SK-N-SH (cell line): ENCODE measurements at places on chromosomes 1 and 21.
A peak's percentile ranks its signal among the peaks of the same experiment; 100 is the strongest.

GRCh38 chr1:237613984-237614383 is 276.7 kb downstream of the ZP4 start:
- no peak for DNase-seq

- DNase-seq = peak; percentile 64
These were observed 28.4 kb downstream of the WDR4 start for GRCh38 chr21:42850866-42851391.

DNA sequence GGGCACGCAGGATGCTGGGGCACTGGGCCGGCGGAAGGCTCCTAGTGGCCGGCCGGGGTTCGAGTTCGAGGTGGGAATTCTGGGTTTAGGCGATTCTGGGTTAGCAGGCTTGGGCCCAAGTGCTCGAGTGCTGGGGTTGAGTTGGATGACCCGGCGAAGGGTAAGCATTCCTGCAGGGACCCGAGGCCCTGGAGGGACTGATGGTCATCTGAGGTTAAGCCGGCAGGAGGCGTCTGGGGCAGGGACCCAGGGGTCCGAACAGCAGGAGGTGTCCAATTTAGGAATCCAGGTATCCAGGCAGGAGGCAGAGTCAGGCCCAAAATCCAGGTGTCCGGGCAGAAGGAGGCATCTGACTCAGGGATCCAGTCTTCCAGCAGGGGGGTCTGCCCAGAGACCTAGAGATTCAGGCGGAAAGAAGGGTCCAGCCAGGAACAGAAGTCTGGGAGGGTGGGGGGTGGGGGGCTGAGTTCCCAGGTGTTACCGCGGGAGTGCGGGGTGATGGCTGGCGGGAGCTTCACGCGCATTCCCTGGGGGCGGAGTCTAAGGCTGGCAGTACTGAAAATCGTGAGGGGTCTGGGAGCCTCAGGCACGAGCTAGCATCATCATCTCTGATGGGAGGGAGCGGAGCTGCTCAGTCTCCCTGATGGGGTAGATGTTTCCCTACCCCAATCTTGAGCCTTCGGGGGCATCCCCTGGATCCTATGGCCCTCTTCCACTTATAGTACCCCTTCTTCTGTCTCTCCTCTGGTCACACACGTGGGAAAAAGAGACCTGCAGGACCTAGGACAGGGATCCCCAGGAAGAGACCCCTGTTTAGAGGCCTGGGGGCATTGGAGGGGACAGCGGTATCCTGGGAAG is 585 bp downstream of the GPR3 start:
- peak; percentile 72 for DNase-seq

- DNase-seq = peak; percentile 58
These were observed 3.3 kb upstream of the TMEM240 start for GRCh38 chr1:1543706-1544099.

- DNase-seq = no peak
These were observed 18.9 kb downstream of the PTPRU start for GRCh38 chr1:29255134-29255666.

GRCh38 chr21:42818328-42818749 is 61.0 kb downstream of the WDR4 start:
- DNase-seq = peak; percentile 58

GRCh38 chr1:1049318-1050165 is 24.6 kb downstream of the RNF223 start:
- no peak for DNase-seq

DNA sequence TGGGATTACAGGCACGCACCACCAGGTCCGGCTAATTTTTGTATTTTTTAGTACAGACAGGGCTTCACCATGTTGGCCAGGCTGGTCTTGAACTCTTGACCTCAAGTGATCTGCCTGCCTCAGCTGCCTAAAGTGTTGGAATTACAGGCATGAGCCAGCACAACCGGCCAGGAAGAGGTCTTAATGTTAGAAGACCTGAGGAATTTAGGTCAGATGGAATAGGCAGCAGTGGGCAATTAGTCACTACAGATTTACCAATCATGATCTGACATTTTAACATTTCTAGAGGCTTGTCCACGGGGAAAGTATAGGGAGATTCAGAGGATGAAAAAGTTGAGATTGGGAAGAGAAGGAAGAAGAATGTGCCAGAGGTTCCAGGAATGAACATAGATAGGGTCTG is 8.9 kb upstream of the APP start:
- DNase-seq = no peak

DNA sequence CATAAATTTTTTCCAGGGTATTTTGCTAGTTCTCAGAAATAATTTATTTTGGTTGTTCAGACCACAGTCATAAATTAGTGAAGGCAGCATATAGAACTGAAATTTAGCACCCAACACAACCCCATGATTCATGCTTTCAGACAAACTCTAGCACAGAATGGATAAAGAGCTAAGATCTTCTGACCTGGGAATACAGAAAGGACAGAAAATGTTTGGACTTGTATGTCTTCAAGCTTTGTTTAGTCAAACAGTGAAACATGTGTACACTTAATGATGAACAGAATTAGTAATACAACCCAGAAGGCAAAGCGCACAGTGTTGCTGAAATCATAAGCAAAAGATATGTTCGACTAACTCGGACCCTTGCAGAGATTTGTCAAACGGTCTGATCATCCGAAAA is 205.6 kb downstream of the APP start:
- DNase-seq = no peak

DNA sequence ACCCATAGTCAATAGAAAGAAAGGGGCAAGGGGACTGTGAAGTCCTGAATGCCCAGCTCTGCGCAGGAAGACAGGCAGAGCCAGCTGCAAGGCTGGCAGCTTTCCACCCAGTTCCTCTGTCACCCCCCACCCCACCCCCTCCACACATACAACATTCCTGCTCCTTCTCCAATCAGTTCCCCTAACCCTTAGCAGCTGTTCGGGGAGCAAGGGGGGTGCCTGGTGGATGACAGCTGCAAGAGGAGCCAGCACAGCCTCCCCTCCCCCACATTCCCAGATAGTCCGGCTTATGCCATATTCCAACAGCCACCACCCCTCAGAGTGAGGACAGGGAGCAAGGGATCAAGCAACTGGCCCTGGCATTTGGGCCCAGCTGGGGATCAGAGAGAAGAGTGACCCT is 9.7 kb downstream of the ARHGEF2 start:
- DNase-seq = peak; percentile 37

DNA sequence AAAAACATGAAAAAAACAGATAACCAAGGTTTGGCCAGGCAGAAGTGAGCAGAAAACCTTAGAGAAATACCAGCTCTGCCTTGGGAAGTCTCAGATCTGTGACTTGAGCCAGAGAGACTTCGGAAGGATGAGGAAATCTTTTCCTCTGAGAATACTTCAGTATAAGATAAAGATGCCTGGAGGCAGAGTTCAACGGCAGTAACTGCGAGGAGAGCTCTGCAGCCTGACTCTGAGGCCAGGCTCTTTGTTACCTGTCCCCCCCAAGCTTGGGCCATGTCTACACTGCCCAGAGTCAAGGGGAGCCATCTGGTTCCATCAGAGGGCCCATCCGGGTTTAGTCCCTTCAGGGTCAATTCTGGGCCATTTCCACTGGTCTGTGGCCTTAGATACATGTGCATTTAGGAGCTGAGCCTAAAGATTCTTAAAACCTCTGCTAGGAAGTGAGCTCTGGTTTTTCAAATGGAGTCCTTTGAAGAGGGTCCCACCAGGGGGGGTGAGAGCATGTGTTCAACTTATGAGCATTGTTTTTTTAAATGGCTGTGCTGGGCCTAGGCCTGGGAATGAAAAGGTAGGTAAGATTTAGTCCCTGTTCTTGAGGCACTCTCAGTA is 8.7 kb downstream of the KIRREL1 start:
- no peak for DNase-seq

DNA sequence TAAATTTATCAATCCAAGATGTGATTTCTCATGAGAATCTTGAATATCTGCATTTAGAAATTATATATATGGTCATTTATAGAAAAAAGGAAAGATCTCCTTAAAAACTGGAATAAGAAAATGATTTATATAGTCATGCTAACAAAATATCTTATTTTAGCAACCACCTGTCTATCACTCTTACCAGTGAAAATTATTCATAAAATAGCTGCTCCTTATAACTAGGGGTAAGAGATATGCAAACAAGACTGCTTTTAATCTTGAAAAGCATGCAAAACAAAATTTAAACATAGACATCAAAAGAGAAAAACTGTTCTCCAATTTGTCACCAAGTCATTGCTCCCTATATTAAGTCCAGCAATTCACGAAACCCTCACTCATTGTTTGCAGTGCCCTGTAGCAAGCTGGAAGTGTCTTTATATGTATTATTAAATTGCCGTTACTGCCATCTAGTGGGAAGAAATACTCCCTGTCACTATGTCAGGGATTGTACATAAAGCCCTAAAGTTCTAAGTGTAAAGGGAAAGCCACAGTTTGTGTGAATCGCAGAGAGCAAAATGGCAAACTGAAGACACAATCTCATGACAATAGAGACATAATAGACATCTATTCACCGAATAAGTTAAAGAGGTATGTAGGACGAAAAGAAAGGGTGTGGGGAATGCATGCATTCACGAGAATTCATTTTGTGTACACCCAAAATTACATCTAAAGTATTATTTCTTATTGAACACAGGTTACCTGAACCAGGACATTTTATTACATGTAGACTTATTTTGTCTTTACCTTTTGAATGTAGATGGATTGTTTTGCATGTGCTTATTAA is 600.5 kb downstream of the USP25 start:
- DNase-seq = peak; percentile 39

DNA sequence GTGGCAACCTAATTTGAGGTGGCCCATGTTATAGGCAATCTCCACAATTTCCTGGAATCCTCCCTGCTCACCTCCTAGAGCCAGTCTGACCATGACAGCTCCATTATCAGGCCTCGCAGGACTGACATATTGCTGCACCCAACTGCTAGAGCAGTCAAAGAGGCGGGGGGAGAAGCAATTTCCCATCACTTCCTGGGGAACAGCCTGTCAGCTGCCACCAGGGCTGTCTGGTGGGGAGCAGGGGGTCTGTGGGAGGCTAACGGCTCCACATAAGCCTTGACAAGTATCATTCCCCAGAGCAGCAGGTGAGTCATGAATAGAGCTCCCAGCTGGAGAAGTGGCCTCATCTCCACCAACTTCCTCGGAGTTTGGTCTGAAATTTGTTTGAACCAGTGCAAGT is 322.9 kb downstream of the MATN1 start:
- DNase-seq = no peak

DNA sequence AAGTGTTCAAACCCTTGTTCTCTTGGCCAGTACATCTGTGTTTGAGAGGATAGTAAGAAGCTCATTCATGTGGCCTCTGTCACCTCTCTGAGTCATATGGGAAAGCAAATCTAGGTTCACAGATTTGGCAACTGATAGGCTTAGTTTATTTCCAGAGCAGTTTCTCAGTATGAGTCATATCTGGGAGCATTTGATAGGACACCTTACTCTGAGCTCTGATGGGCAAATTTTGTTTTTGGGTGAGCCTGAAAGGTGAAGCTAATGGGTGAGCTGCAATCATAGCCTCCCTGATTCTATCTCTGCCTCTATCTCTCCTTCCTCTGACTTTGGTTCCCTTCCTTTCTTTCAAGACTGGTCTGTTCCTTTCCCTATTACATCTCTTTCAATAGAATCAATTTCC is 134.4 kb downstream of the S1PR1 start:
- DNase-seq = no peak

GRCh38 chr21:31634993-31635392 is 24.5 kb upstream of the SOD1 start:
- DNase-seq = no peak

DNA sequence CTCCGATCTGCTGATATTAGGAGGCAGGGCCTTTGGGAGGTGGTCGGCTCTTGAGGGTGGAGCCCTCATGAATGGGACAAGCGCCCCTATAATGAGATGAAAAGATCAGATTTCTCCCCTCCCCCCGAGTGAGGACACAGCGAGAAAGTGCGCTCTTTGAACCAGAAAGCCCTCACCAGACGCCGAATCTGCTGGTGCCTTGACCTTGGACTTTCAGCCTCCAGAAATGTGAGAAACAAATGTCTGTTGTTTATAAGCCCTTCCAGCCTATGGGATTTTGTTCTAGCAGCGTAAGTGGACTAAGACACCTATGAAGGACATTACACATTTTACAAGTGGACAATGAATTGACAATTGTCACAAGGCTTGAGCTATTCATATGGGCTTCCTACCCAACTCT is 80.2 kb downstream of the RIPK4 start:
- DNase-seq = no peak

GRCh38 chr1:108708691-108709660 is 3.7 kb upstream of the FNDC7 start:
- no peak for DNase-seq

DNA sequence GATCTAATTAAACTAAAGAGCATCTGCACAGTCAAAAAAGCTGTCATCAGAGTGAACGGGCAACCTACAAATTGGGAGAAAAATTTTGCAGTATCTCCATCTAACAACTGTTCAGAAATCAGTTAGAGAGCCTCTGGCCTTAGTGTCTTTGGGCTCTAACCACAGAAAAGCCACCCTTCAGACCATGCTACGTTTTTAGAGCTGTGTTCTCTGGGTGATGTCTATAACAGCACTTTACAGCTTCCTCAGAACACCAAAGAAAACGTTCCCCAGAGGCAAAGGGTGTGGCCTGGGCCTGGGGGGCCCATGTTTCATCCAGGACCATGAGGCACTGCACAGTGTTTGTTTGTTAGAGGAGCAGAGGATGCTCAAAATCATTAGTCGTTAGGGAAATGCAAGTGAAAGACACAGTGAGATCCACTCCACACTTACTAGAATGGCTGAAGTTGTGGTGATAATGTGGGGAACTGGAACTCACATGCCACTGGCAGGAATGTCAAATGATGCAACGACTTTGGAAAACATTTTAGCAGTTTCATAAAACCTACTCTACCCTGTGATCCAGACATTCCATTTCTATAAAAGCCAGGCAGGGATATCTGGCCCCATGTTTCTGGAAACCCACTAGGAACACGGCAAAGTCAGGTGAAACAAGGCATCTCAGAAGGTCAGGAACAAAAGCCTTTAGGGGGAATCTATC is 250.4 kb upstream of the HOOK1 start:
- DNase-seq = no peak

- no peak for DNase-seq
These were observed 118.4 kb downstream of the RHOU start for GRCh38 chr1:228853637-228854036.

- no peak for DNase-seq
These were observed 1.7 kb downstream of the WASF2 start for GRCh38 chr1:27487966-27488884.

DNA sequence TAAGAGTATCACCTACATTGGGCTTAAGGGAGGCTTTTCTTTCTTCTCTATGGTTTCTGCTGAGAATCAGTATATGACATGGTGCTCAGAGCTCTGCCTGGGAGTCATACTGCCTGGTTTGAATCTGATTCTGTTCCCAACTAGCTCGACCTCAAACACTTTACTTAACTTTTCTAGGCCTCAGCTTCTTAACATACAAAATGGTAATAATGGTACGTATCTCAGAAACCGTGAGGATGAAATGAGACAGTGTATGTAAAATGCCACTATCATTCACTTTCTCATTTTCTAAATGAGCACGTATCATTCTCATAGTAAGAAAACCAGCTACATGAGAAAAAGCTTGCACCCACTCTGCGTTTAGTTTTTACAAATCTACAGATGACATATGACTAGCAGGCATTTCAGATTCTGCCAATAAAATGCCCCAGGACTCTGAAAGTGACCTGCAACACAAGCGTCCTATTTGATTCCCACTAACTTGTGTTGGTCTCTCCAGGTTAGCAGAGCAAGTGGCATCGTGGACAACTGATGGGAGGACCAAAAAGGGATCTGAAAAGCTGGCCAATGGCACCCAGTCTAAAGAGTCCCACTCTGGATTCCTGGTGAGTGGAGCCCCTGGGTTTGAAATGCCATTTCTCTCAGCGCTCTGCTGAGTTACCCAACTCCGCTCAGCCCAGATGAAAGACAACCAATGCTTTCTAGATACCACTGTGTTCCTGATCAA is 6.1 kb downstream of the CTNNBIP1 start:
- DNase-seq = no peak

- no peak for DNase-seq
These were observed 50.2 kb upstream of the WASF2 start for GRCh38 chr1:27539901-27540861.
